ENCODE measurements at places on chromosomes 5 and 9.

- no peak for DNase-seq
These were observed 31.9 kb downstream of the OR2K2 start for GRCh38 chr9:111298111-111298510.

- DNase-seq = peak; percentile 42
These were observed 36.7 kb upstream of the ARRDC3 start for GRCh38 chr5:91419571-91420537.

GRCh38 chr5:3542158-3542557, 53.5 kb upstream of the IRX1 start:
- DNase-seq = no peak

DNA sequence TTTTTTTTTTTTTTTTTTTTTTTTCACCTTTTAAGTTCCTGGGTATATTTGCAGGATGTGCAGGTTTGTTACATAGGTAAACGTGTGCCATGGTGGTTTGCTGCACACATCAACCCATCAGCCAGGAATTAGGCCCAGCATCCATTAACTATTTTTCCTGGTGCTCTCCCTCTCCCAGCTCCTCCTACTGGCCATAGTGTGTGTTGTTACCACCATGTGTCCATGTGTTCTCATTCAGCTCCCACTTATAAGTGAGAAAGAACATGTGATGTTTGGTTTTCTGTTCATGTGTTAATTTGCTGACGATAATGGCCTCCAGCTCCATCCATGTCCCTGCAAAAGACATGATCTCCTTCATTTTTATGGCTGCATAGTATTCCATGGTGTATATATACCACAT, 350.5 kb downstream of the MAN2A1 start:
- no peak for DNase-seq

DNA sequence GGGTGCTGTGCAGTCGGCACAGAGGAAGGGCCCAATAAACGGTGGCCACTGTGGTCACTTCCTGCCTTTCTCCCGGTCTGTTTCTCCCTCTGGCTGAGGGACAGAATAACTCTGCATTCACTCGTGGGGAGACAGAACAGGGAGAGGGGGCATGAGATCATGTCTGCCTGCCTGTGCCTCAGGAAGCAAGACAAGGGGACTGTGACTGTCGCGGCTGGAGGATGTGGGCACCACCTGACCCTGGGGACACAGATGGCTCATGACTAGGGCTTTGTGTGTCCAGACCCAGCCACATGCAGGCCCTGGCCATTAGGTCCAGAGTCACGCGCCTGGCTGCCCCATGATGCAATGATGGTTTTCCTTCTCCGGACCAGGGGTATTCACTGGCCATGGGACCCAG, 5.8 kb downstream of the TRUB2 start:
- DNase-seq = no peak
